ENCODE measurements at places on chromosomes 5 and 9. TPM values are rescaled to one million over a fixed set of nuclear protein-coding genes. Genes with fewer than 3 reads are reported as not detected.

The SLC6A3 gene
- not detected for total RNA-seq

The IFNA13 gene
- not detected for total RNA-seq

The IFNA21 gene
- not detected for total RNA-seq

The CD14 gene
- 45.8 TPM for total RNA-seq

The ROPN1L gene
- total RNA-seq: 1.9 TPM

The NUTM2G gene
- not detected for total RNA-seq

The IL17B gene
- not detected for total RNA-seq

The SPATA31C1 gene
- total RNA-seq: not detected

The CTSV gene
- 0.79 TPM for total RNA-seq

The KIAA0825 gene
- total RNA-seq: 2.6 TPM

The TSPAN17 gene
- total RNA-seq: 13.7 TPM

The TRIM14 gene
- total RNA-seq: 1.3 TPM

The NR4A3 gene
- total RNA-seq: 0.41 TPM
